ENCODE measurements at places on chromosomes 4 and X.
A peak's percentile ranks its signal among the peaks of the same experiment; 100 is the strongest.

- peak; percentile 32 for DNase-seq
Measured at GRCh38 chr4:188127214-188127874, 11.9 kb upstream of the TRIML1 start.

DNA sequence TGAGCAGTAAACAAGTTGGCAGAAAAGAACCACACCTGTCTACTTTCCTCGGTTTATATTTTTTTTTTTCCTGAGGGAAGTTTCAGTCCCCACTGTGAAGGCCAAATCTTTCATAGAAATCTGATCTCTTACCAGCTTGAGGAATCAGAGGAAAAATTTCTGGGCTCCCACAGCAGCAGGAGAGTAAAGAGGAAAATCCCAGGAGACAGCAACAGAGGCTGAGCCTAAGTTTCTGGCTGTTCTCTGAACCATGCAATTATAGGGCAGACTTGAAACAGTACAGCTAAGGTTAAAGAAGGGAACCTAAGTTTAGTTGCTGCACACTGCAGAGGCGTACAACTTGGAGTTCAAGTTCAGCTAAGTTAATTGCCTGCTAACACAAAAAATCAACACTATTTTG, 1090.9 kb upstream of the INTU start:
- no peak for DNase-seq

DNA sequence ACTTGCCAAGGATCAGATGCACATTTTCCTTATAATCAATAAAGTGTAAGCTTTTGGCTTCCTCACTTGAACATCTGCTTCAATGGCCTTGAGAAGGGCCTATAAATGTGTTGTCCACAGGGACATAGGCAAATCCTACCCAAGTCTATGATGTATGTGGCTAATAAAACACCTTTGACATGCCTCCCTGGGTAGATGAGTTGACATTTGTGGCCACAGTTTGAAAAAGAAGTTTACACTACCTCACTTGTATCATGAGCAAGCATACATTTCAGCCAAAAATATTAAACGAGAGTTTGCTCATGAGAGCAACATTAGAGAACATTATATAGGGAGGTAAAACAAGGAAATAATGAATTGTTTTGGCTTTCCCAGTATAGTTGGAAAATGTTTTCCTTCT, 1067.7 kb downstream of the C4orf33 start:
- no peak for DNase-seq

GRCh38 chrX:44667771-44668170, 125.1 kb upstream of the FUNDC1 start:
- no peak for DNase-seq

- DNase-seq: peak; percentile 30
Measured at GRCh38 chrX:14591976-14592375, 62.6 kb downstream of the GLRA2 start.

- DNase-seq: no peak
Measured at GRCh38 chr4:139511320-139511719, 44.7 kb downstream of the SETD7 start.

- DNase-seq: no peak
Measured at GRCh38 chrX:64152857-64153256, 52.7 kb downstream of the AMER1 start.

DNA sequence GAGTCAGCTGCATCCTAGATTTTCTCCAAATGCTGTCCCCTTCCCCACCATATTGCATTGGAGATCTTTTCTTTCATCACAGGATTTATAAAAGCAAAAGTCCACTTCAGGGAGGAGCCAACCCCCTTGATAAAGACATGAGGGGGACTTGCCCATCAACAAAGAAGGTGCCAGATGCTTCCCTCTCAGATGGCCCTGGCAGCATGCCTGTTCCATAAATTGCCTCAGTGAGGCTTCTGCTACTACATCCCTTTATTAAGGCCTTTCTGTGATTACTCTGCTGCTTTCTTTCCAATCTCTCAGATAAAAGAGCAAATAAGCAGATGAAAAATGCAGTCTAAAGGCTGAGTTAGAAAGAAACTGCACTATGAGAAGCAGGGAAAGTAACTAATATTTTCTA, 511.6 kb downstream of the PACRGL start:
- DNase-seq: no peak

GRCh38 chr4:95510145-95510544, 38.6 kb downstream of the UNC5C start:
- no peak for DNase-seq

DNA sequence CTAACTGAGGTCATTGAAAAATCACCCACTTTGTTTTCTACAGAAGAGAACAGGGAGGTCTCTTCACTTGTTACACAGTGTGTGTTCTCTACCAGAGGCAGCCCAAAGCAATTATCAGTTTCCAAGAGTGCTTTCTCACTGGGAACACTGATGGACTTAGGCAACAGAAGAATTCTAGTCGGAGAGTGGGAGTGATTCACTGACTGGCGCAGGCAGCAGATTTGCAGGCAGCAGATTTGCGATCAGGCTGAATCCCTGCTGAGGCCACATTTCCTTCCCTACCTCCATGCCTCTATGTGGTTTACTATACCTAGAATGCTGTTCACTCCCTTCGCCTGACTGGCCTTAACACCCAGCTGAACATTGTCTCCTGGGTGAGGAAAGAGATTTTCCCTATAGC, 6.6 kb downstream of the OCIAD2 start:
- no peak for DNase-seq

- DNase-seq: peak; percentile 48
Measured at GRCh38 chr4:176981551-176981950, 188.8 kb upstream of the VEGFC start.

GRCh38 chr4:152316969-152317368, 218.9 kb downstream of the FBXW7 start:
- no peak for DNase-seq

DNA sequence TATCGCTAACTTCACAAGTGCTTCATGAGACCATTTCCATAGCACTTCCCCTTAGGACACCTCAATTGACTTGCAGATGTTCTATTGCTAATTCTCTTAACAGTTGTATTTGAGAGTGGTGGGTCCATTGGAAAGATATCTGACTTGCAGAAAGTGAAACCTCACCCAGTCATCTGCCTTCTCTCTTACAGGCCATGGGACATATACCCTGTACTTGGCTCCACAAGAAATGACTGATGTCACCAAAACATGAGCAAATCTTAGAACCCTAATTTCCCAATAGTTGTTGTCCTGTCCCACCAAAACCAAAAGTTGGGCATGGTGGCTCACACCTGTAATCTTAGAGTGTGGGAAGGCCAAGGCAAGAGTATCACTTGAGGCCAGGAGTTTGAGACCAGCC, 101.9 kb upstream of the MAML3 start:
- no peak for DNase-seq

- DNase-seq: no peak
Measured at GRCh38 chrX:150766351-150767044, 73.3 kb downstream of the MTMR1 start.

DNA sequence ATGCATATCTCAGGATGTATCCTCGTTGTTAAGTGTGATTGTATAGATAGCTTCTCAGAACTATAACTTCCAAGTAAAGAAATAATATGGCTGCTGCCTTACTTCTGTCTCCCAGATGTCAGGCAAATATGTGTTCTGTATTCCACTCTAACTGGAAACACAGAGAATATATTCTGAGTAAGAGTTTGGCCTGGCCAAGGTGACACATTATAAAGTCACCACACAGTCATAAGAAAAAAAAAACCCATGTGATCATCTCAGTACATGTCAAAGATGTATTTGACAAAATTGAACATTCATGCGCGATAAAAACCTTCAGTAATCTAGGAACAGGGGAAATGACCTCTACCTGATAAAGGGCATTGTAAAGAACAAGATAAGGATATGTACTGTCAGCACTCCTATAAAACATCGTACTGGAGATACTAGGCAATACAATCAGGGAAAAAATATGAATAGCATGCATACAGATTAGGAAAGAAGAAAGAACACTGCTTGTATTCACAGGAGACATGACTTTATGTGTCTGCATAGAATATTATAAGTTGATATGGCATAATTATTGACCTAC, 207.1 kb downstream of the ZNF330 start:
- no peak for DNase-seq

DNA sequence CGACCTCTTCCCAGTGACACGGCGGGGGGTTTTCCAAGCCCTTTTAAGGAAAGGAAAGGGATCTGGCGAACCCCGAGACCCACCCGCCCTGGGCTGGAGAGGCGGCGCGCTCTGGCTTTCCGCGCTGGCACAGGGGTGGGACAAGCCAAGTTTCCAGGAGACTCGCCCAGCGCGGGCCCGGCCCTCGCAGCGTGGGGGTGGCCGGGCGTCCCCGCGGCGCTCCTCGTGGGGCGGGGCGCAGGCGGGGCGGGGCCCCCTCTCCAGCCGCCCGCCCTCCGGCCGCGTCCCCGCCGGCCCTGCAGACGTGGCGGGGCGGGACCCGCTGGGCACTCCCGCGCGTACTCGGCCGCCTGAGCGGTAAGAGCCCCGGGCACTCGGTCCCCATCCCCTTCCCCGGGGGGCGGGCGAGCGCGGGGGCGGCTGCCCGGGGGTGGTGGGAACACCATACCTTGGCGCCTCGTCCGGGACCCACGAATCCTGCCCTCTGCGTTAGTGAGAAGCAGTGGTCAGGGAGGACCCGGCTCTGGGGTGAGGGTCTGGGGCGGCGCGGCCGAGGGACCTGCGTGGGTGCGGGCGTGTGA, at the start of gene FAM114A1:
Gene FAM114A1, plus strand, starts transcription at position 329 of the 581 bp plus-strand sequence. CDS start 10,273 bp downstream, outside the sequence.
- peak; percentile 98 for DNase-seq

GRCh38 chr4:129966175-129966574, 870.2 kb downstream of the C4orf33 start:
- no peak for DNase-seq

- no peak for DNase-seq
Measured at GRCh38 chr4:11397819-11398610, 30.7 kb downstream of the HS3ST1 start.

GRCh38 chr4:43607827-43608461, 715.4 kb downstream of the GRXCR1 start:
- no peak for DNase-seq

- no peak for DNase-seq
Measured at GRCh38 chr4:154024097-154024694, 235.3 kb upstream of the SFRP2 start.

DNA sequence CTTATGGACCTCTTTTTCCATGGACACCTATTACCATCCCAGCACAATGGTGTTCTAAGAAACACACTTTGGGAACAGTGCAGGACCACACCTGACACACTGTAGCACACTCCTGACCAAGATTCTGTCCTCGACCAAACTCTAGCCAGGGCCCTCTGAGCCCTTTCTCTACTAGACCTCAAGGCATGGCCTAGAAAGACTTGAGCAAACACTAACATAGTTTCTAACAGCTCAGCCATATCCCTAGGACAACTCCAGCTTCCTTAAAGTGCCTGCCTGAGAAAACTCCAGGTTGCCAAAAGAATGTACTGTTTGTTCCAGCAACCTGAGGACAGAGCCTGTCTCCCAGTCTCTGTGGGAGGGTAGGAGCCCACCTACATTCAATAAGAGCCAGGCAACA, 48.3 kb downstream of the QDPR start:
- no peak for DNase-seq

DNA sequence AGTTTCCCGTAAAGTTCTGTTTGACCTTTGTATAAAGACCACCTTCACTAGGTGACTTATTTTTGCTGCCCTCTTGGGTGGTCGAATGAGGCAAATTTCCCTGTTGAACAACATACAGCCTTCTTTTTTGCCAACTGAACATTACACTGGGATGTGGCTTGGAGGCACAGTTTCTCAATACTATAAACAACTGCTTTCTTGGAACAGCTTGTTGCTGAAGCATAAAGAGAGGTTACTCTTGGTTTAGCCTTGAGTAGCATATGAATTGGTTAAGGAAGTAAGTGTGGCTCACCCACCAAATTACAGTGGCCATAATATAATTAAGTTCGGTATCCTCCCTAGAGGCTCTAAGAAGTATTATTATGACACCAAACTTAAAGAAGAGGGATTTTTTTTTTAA, 40.0 kb downstream of the HHIP start:
- DNase-seq: no peak

- no peak for DNase-seq
Measured at GRCh38 chrX:72652082-72652481, 62.0 kb downstream of the PHKA1 start.

DNA sequence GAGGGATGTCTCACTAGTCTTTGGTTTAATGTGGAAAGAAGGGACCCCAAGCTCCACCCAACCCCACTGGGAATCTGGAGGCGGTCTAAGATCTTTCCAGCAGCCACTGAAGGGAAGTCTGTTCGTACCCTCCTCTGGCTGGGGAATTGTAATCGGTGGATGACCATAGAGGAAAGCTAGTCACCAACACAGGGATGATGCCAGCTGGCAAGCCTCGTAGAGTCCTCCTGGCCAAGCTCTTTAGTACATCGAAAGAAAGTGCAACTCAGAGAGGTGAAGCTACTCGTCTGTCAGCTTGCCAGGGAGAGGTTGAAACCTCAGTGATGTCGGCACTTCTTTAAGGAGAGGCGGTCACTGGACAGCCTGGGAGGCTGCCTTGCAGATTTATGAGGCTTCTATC, 58.7 kb downstream of the MAMLD1 start:
- peak; percentile 19 for DNase-seq

- DNase-seq: no peak
Measured at GRCh38 chr4:173777921-173778320, 247.9 kb upstream of the HAND2 start.

GRCh38 chr4:8123870-8124269, 34.7 kb downstream of the ABLIM2 start:
- no peak for DNase-seq

DNA sequence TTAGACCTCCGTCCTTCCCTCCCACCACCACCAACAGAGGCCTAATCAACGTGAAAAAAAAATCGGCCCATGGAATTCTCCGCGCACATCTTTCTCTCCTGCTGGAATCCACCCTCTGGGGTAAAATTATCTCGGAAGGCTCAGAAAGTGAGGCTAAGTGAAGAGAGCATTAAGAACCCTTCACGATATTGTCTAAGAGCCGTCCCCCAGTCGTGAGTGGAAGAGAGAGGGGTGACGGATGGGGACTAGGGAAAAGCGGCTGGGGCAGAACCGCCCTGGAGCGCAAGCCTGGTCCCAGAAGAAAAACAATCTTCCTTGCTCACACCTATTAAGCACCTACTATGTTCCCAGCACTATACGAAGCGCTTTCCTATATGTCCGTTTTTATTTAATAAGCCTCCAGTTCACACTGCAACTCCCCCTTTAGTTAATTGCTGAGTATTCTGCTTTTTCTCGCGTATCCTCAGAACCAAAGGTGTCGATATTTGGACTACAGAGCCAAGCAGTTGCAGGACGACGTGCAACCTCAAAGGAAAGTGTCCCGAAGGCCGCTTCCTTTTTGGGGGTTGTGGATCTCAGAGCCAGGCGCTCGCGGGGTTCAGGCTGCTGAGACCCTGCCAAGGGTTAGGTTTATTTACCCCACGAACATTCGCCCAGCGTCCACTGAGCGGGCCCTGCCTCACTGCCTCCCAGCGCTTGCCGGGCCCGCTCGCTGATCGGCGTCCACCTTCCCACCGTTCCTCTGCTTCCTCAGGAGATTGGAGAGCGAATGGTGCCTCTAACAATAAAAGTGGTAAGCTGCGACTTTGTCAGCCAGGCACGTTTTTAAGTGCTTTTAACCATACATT, 889 bp downstream of the MGARP start:
- DNase-seq: peak; percentile 49

- DNase-seq: no peak
Measured at GRCh38 chrX:68199062-68199848, 234.0 kb downstream of the OPHN1 start.

- DNase-seq: no peak
Measured at GRCh38 chr4:62271107-62271506, 1071.0 kb downstream of the ADGRL3 start.

GRCh38 chrX:51420610-51421009, 75.8 kb downstream of the NUDT11 start:
- DNase-seq: peak; percentile 30
